ENCODE measurements at places on chromosomes 2 and 18.

- DNase-seq, result no peak
These were observed 11.9 kb downstream of the TNS1 start for GRCh38 chr2:217990791-217991465.

GRCh38 chr18:48310999-48311398, 98.2 kb downstream of the ZBTB7C start:
- DNase-seq, result no peak

GRCh38 chr2:237097911-237098702, 12.4 kb downstream of the COPS8 start:
- DNase-seq, result no peak

GRCh38 chr2:217399291-217399690, 539.4 kb upstream of the TNP1 start:
- DNase-seq, result no peak

GRCh38 chr2:25684577-25685473, 11.4 kb upstream of the DTNB start:
- DNase-seq, result no peak

- no peak for DNase-seq
These were observed 89.0 kb downstream of the UGGT1 start for GRCh38 chr2:128180031-128180430.

GRCh38 chr18:74068296-74068695, 79.3 kb downstream of the FBXO15 start:
- DNase-seq, result no peak

- DNase-seq, result no peak
These were observed 72.8 kb downstream of the FMNL2 start for GRCh38 chr2:152407806-152408205.

GRCh38 chr2:196187898-196188458, 16.6 kb upstream of the STK17B start:
- no peak for DNase-seq

GRCh38 chr18:8904316-8904715, 198.2 kb upstream of the NDUFV2 start:
- no peak for DNase-seq

Data from thyroid gland (tissue), 4 donors.